ENCODE measurements at places on chromosomes 7 and 10.

DNA sequence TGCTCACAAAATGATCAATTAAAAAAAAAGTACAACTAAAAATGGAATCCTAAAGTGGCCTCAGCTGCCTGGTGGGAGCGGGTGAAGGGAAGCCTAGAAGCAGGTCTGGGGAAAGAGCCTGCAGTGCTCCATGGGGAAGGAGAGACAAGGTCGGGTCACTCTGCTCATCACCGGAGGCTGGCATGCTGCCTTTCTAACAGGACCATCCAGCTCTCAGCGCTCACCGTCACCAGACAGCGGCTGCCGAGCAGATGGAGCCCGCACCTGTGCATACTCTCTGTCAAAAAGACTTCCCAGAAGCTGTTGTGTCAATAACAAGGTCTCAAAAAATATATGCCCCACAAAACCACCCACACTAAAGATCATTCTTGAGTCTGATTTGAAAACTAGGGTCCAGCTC is 112.8 kb downstream of the BAMBI start:
- DNase-seq = no peak

DNA sequence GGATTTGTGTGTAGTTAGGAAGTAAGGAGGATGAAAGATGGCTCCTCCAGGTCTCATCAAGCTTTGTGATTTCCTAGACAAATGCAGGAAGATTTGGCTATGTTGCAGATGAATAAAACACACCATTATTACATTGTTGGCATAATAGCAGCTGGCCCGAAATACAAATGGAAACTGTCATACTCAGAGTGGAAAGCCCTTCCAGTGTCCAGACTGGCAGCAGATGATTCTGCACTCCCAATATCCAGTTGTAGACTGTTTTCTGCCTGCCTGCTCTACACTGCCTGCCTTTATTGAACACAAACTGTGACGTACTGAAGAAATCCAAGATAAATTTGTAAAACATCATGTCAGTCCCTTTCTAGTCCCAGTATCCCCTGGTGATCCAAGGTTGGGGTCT is 99.7 kb upstream of the FZD1 start:
- DNase-seq = no peak

- no peak for DNase-seq
These were observed 2.2 kb upstream of the ABHD11 start for GRCh38 chr7:73740771-73741170.

GRCh38 chr10:11626071-11626470 is 14.6 kb upstream of the USP6NL start:
- DNase-seq = no peak

DNA sequence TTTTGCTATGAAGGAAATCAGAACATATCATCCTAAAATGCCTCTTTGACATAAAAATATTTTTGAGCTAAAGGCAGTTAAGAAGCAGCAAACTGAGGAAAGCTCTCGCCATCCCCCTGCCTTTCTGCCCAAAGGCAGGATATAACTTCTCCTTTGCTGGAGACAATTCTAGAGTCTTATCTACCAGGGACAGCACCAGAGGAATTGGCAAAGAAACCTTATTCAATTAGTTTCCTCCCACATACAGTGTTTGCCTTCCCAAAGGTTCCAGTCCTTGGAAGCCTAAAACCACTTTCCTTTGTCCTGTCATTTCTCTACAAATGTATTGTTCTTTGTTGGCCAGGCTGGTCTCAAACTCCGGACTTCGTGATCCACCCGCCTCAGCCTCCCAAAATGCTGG is 33.7 kb downstream of the MASTL start:
- no peak for DNase-seq

DNA sequence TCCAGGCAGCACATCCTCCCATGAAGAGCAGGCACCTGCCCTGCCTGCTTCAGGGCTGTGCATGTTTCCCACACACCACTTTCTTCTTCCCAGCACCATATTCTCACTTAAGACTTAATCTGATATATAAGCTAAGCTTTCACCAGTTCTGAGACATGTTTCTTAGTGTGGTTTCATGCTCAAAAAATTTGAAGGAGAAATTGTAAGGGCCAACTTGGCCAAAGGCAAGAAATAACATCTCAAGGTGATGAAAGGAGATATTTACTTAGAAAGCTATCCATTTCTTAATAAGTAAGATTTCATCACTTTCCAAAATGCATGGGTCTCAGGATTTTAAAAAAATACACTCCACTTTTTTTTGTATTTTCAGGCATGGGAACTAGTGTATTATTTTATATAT is 468.1 kb upstream of the AKR1E2 start:
- DNase-seq = no peak

GRCh38 chr10:110376767-110377160 is 72.0 kb upstream of the SMNDC1 start:
- no peak for DNase-seq

- DNase-seq = no peak
These were observed 10.8 kb downstream of the POLL start for GRCh38 chr10:101577121-101577871.

- DNase-seq = peak; percentile 85
These were observed 62.8 kb upstream of the C7orf33 start for GRCh38 chr7:148527717-148528168.

DNA sequence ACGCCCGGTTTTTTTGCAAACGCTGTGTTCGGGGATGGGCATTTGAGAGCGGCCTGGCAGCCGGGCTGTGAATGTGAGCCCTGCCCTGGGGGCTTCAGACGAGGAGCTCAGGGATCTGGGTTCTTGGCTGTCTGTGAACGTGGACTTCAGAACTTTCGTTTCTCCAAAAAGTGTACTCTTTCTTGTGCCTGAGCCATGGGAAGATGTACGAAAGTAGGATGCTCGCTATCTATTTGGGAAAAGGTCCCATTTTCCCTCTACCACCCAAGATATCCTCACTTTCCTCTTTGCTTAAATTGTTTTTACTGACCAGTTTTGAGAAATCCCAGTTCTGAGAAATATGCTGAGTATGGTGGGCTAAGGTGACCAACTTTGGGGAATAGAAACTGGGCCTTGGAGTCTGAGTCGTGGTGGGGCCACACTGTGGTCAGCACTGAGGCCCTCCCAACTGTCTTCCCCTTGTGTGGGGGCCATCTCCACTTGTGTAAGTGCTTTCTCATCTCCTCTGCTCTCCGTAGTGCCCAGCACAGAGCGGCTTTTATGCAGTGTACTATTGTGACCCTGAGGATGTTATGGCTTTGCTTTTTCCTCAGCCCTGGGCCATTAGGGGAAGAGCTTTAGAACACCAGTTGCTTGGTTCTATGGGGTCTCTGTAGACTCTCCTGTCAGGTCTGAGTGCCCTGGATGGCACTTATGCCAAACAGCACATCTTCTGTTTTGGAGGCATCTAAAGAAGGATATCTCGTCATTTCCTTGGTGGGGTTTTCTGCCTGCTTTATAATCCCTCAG is 918 bp downstream of the DBNL start:
- DNase-seq = peak; percentile 35

All from inflammatory macrophage treated with lipopolysaccharide for 1 hour (primary cell).